Right renal pelvis (tissue), 4 donors: ENCODE measurements at places on chromosomes 5 and 9. TPM values are rescaled to one million over a fixed set of nuclear protein-coding genes. Genes with fewer than 3 reads are reported as not detected.

Gene PCDHB11
- polyA plus RNA-seq = 6.3 TPM

DNA sequence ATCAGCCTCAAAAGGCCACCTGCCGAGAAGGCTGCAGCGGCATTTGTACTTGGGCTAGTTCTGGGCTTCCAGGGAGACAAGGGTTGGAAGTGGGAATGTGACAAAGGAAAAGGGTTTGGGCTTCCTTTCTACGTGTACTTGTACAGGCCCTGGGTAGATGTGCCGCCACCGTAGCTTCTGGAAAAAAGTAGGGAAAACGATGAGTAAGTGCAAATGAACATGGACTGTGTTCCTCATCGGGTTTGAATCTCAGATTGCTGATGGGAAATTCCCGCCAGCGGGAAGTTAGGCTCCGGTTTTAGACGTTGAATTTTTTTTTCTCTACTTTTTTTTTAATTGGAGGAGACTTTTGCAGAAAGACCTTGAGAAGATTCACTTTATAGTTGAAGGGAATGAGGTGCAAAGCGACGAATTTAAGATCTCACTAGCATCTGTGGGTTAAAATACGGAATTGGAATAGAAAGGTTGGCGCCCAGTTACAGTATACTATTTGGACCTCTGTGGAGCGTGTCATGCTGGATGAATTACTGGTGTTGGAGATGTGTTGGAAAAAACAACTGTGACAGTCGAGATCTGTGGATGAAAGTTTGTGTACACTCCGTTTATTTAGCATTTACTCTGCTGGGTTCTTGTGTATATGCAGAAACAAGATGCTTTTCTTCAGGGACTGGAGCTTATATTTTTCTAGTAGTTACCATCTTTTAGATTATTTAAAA, 1.2 kb downstream of the G3BP1 start:
- DNase-seq = no peak

Gene IL3
- polyA plus RNA-seq = not detected

GRCh38 chr5:31408814-31409213, 123.1 kb downstream of the DROSHA start:
- no peak for DNase-seq

GRCh38 chr9:33437898-33438297, 9.5 kb downstream of the AQP3 start:
- no peak for DNase-seq

Gene PCDHGA2
- polyA plus RNA-seq = 6.2 TPM

- DNase-seq = no peak
Measured at GRCh38 chr5:17944046-17944445, 309.8 kb downstream of the TAF11L14 start.

Gene IFNA21
- polyA plus RNA-seq = not detected

- no peak for DNase-seq
Measured at GRCh38 chr9:114570742-114571141, 16.8 kb upstream of the ATP6V1G1 start.

Gene CNTLN
- 12.2 TPM for polyA plus RNA-seq

DNA sequence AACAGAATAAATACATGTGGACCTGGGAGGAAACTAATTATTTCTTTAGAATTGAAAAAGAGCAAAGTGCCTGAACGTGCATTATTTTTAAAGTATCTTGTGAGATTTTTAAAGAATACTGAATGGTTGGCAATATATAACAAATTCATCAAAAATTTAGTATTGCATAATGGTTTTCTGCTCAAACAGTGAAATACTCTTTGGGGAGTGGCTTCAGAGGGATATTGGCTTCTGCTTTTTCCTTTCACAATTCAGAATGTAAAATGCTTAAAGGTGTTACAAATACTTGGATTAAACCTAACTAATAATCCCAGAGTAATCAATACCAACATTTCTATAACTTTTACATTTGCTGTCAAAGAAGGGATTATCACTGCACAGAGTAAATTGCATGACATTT, 379.3 kb upstream of the CHD1 start:
- no peak for DNase-seq

GRCh38 chr5:159982421-159983173, 26.3 kb upstream of the TTC1 start:
- no peak for DNase-seq

Gene NR5A1
- polyA plus RNA-seq = not detected

- DNase-seq = no peak
Measured at GRCh38 chr5:33969572-33970452, 14.7 kb downstream of the SLC45A2 start.

Gene PCA3
- polyA plus RNA-seq = 0.62 TPM

DNA sequence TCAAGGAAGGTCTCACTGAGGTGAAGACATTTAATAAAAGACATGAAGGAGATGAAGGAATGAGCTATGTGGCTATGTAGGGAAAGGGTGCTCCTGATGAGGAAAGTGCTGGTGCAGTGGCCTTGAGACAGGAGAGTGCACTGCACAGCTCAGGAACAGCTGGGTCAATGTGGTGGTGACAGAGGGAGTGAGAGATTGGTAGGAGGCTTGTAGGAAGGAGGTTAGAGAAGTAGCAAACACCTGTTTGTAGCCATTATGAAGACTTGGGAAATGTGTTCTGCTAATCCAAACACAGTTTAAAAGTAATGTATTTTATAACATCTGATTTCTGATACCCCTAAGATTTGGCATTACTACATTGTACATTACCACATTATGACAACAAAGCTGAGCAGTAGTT, 115.1 kb upstream of the MTAP start:
- no peak for DNase-seq

GRCh38 chr9:35736201-35736633, 3.8 kb downstream of the CREB3 start:
- DNase-seq = no peak

Gene GFM2
- polyA plus RNA-seq = 54.8 TPM

DNA sequence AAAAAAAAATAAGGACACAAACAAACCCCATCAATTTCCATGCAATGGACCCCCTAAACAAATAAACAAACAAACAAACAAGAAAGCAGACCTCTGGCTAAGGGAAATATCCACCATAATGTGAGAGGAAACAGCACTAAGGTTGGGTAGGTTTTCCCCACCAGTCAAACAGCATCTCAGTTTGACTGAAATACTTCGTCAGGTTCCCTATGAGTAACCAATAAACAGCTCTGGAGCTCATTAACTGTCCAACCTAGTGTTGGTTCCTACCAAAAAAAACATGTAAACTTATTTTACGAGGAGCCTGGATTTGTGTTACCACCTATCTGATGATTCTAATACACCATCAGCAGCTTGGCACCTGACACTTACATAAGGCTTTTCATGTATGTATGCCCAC, 198.5 kb upstream of the TARS1 start:
- DNase-seq = no peak

Gene LPAR1
- 28.2 TPM for polyA plus RNA-seq

- no peak for DNase-seq
Measured at GRCh38 chr5:135041726-135042125, 7.7 kb upstream of the PITX1 start.

Gene GRM6
- polyA plus RNA-seq = 0.90 TPM

Gene BTNL9
- 12.1 TPM for polyA plus RNA-seq

- DNase-seq = no peak
Measured at GRCh38 chr9:1002678-1003077, 26.2 kb downstream of the DMRT3 start.

GRCh38 chr5:11719888-11720481, 184.3 kb downstream of the CTNND2 start:
- peak; percentile 5 for DNase-seq

DNA sequence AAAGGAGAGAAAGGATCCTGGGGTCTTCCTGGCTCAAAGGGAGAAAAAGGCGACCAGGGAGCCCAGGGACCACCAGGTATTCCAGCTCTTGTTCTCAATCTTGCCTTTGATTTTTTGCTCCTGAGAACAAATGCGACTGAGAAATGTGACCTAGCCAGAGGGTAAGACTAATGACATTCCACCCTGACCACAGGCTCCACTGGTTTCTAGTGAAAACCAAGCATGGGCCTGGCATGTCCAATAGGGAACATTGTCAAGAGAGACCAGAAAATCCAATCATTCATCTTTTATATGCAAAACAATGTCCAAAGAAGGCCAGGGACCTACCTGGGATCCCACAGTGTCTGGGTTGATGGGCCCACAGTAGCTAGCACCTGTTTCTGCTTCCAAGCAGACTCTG, 50.3 kb upstream of the TGFBR1 start:
- DNase-seq = no peak

Gene PCDHB4
- polyA plus RNA-seq = 2.8 TPM

Gene GPR21
- polyA plus RNA-seq = 0.66 TPM

- no peak for DNase-seq
Measured at GRCh38 chr5:6448622-6449464, at the start of gene UBE2QL1. UBE2QL1 (plus strand) TSS chr5:6448859; CDS start chr5:6448894, 35 bp downstream.

Gene PHPT1
- polyA plus RNA-seq = 79.2 TPM

DNA sequence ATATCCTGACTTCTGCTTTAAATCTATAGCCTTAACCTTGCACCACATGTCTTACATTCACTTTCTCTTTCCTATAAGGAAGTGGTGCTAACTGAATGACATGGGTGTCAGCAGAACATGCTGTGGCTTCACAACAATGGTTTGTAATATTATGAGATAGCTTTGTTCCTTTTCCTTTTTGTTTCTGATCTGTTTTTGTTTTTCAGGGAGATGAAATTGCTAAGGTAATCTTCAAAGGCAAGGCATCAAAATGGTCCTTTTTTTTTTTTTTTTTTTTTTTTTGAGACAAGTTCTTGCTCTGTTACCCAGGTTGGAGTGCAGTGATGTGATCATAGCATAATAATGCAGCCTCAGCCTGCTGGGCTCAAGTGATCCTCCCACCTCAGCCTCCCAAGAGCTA, 53.6 kb upstream of the RANBP6 start:
- no peak for DNase-seq

Gene DPYSL3
- 40.3 TPM for polyA plus RNA-seq

Gene ADGRD2
- not detected for polyA plus RNA-seq

Gene TYRP1
- polyA plus RNA-seq = 1.4 TPM

GRCh38 chr5:119529811-119530210, 77.5 kb downstream of the HSD17B4 start:
- DNase-seq = no peak

Gene AQP7
- 18.0 TPM for polyA plus RNA-seq

DNA sequence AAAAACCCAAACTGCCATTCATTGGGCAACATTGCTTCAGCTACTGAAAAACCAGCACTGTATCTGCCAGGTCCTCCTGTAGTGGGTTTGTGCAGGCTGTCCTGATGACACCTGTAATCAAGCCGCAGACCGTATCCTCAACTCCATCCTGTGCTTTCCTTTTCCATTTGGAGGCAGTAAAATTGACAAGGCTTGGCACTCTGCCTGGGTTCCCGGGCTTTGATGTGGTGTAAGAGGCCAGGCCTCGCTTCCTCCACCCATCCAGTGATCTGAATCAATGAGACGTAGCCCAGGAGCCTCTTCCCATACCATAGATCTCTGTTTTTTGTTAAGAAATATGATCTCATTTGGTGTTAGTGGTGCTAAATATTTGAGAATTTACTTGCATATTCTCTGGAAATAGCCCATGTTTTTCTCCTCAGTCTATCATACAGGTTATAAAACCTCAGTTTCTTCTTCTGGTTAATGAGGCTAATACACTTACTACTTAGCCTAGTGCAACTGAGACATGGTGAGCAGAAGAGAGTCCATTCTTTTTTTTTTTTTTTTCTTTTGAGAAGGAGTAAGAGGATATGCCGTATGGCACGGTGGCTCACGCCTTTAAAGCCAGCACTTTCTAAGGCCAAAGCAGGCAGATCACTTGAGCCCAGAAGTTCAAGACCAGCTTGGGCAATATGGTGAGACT, 34.8 kb downstream of the LSM11 start:
- DNase-seq = peak; percentile 10

- no peak for DNase-seq
Measured at GRCh38 chr5:27130587-27130986, 92.2 kb upstream of the CDH9 start.

GRCh38 chr5:8720506-8720905, 825.4 kb downstream of the SEMA5A start:
- DNase-seq = no peak

GRCh38 chr9:16505199-16505598, 365.3 kb downstream of the BNC2 start:
- no peak for DNase-seq

Gene SCGB3A2
- 2.2 TPM for polyA plus RNA-seq

Gene SLC6A19
- 42.2 TPM for polyA plus RNA-seq

GRCh38 chr9:123555646-123556045, 199.6 kb downstream of the CRB2 start:
- DNase-seq = no peak

Gene AJM1
- 1.7 TPM for polyA plus RNA-seq

GRCh38 chr5:59173578-59173977, 590.7 kb downstream of the RAB3C start:
- DNase-seq = no peak

GRCh38 chr9:33081128-33081851, 4.8 kb upstream of the SMU1 start:
- peak; percentile 73 for DNase-seq

DNA sequence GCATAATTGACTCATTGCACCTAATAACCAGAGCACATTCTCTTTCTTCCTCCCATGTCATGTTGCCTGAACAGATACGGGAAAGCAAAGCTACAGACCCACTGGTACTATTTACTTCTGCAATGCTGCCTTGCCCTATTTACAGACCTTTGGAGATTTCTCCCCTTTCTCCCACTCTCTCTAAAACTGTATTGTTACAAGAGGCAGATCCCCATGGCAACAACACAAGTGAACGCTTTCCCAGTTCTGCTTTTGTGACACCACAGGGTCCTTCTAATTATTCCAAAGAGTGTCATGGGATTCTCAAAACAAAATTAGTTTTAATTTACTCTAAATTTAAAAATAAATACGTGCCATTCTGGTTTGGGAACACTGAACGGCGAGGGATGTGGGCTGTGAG, 104.7 kb downstream of the KCTD16 start:
- no peak for DNase-seq

DNA sequence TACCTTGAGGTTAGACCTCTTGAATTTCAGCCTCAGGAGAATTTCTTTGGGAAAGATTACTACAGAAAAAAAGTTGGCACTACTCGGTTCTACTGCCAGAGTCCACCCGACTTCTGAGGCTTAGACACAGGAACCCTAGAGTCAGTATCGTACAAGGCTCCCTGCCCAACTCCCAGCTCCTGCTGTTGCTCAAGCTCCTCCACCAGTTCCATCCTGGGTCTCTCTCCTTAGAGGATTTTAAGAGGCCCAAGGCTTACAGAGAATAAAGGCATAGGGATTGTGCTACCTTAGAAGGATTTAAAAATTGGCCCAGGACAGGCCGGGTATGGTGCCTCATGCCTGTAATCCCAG, 29.0 kb upstream of the SSBP2 start:
- no peak for DNase-seq

DNA sequence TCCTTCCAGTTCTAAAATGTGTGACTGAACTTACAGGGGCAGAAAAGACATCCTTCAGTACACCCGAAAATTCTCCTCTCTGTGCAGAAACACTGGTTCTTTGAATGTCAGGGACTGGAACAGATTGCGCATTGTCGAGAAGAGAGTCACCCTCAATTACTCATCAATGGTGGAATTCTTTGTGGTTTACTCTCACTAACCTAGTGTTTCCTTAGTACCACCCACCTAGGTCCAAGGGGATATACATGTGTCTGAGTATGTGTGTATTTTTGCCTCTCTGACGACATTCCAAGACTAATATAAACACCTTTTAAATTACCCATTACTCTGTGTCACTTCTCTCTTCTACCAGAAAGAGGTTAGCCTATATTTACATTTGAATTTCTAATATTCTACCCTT, 660.8 kb downstream of the TLE1 start:
- no peak for DNase-seq
